ENCODE measurements at places on chromosomes 13 and 19. TPM values are rescaled to one million over a fixed set of nuclear protein-coding genes. Genes with fewer than 3 reads are reported as not detected.

The MIPEP gene
- total RNA-seq, result 25.3 TPM

The ERFL gene
- not detected for total RNA-seq

The SOX21 gene
- total RNA-seq, result not detected

The FAAP24 gene
- total RNA-seq, result 4.8 TPM

The CYP4F3 gene
- under 0.01 TPM for total RNA-seq

The SMAD9 gene
- 8.3 TPM for total RNA-seq

The PTH2 gene
- not detected for total RNA-seq

The MAST3 gene
- 1.2 TPM for total RNA-seq

The DAND5 gene
- total RNA-seq, result not detected

The ELAVL3 gene
- total RNA-seq, result not detected

The SHC2 gene
- 1.7 TPM for total RNA-seq

The COL4A1 gene
- total RNA-seq, result 353 TPM

The EEF2 gene
- 1,764 TPM for total RNA-seq

The MTUS2 gene
- total RNA-seq, result under 0.01 TPM

The PODNL1 gene
- 0.53 TPM for total RNA-seq

The ZNF345 gene
- 3.2 TPM for total RNA-seq

The C19orf67 gene
- not detected for total RNA-seq

The MICU2 gene
- total RNA-seq, result 53.7 TPM

The PSG7 gene
- total RNA-seq, result not detected

The LIM2 gene
- not detected for total RNA-seq

The ABHD17A gene
- total RNA-seq, result 82.8 TPM

The KIR3DL1 gene
- not detected for total RNA-seq

The WDR87 gene
- total RNA-seq, result not detected

The SLC15A1 gene
- 0.27 TPM for total RNA-seq

The MRPS31 gene
- 26.6 TPM for total RNA-seq

The MAST1 gene
- 0.53 TPM for total RNA-seq

The KLF1 gene
- total RNA-seq, result not detected

The NFIX gene
- total RNA-seq, result 34.7 TPM

The ZNF418 gene
- 2.4 TPM for total RNA-seq

The OR7E24 gene
- total RNA-seq, result not detected

The SULT2A1 gene
- not detected for total RNA-seq

The IGFL3 gene
- total RNA-seq, result not detected

The MUC16 gene
- total RNA-seq, result not detected

The COL5A3 gene
- under 0.01 TPM for total RNA-seq

The RNF6 gene
- 56.7 TPM for total RNA-seq

The CEACAM7 gene
- total RNA-seq, result not detected

The ETV2 gene
- 0.14 TPM for total RNA-seq

The CADM4 gene
- total RNA-seq, result 1.7 TPM

The RFC3 gene
- 50.0 TPM for total RNA-seq

The ZGLP1 gene
- total RNA-seq, result 0.79 TPM

The KLK3 gene
- not detected for total RNA-seq

The GJB6 gene
- not detected for total RNA-seq

The GARRE1 gene
- total RNA-seq, result 76.0 TPM

The ZNF730 gene
- 3.4 TPM for total RNA-seq

The RAB20 gene
- total RNA-seq, result 1.0 TPM

The EDNRB gene
- total RNA-seq, result 1.7 TPM

The DIAPH3 gene
- total RNA-seq, result 59.7 TPM

The TSPAN16 gene
- not detected for total RNA-seq

The MEF2B gene
- total RNA-seq, result not detected

The ZNF582 gene
- total RNA-seq, result 2.3 TPM

The NLRP4 gene
- total RNA-seq, result not detected

The CAPN12 gene
- total RNA-seq, result 0.29 TPM

The SERP2 gene
- 0.36 TPM for total RNA-seq

The IFNL3 gene
- total RNA-seq, result not detected

The ZNF600 gene
- 7.4 TPM for total RNA-seq

The METTL21C gene
- not detected for total RNA-seq

The MAMSTR gene
- total RNA-seq, result 0.43 TPM

The MYO1F gene
- total RNA-seq, result 0.36 TPM

The ZNF765 gene
- total RNA-seq, result 11.4 TPM

The NLRP12 gene
- total RNA-seq, result 0.13 TPM
